ENCODE measurements at places on chromosomes 11 and 22.
A peak's percentile ranks its signal among the peaks of the same experiment; 100 is the strongest.

GRCh38 chr11:32888805-32889204 lies 3.8 kb upstream of the QSER1 start:
- DNase-seq, result peak; percentile 41

DNA sequence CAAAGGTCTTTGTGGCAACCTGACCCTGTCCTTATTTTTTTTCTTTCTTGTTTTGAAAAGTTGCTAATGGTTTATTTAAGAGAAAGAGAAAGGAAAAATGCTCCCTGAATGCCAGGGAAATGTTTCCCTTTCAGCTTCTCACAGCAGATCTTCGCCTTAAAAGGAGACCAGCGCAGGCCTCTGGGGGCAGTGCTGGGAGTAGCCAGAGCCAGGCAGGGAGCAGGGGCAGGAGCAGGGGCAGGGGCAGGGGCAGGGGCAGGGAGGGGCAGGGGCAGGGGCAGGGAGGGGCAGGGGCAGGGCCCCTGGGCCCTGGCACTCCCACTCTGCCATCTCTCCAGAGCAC lies 5.1 kb downstream of the MOB2 start:
- no peak for DNase-seq

- DNase-seq, result no peak
These were observed 388.0 kb downstream of the DYNC2H1 start for GRCh38 chr11:103497268-103497667.

DNA sequence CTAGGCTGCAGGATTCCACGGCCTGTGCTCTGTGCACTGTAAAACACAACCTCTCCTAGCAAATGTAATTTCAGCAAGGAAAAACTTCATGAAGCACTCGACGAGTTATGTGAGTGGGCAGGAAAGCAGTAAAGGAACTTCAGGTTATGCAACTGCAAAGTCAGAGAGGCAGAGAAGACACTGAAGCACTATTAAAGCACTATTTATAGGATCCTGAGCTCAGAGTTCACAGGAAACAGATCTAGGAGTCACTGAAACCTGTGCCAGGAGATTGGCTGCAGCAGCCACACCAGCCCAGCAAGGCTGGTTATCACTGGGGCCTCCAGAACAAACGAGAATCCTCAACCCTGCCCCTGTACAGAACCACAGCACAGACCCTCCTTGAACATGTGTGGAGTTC lies 2.5 kb downstream of the SMIM35 start:
- peak; percentile 5 for DNase-seq

GRCh38 chr11:61083601-61084147 lies 18.6 kb upstream of the CD5 start:
- DNase-seq, result no peak

GRCh38 chr22:19407649-19408606 lies 23.6 kb downstream of the HIRA start:
- peak; percentile 16 for DNase-seq

DNA sequence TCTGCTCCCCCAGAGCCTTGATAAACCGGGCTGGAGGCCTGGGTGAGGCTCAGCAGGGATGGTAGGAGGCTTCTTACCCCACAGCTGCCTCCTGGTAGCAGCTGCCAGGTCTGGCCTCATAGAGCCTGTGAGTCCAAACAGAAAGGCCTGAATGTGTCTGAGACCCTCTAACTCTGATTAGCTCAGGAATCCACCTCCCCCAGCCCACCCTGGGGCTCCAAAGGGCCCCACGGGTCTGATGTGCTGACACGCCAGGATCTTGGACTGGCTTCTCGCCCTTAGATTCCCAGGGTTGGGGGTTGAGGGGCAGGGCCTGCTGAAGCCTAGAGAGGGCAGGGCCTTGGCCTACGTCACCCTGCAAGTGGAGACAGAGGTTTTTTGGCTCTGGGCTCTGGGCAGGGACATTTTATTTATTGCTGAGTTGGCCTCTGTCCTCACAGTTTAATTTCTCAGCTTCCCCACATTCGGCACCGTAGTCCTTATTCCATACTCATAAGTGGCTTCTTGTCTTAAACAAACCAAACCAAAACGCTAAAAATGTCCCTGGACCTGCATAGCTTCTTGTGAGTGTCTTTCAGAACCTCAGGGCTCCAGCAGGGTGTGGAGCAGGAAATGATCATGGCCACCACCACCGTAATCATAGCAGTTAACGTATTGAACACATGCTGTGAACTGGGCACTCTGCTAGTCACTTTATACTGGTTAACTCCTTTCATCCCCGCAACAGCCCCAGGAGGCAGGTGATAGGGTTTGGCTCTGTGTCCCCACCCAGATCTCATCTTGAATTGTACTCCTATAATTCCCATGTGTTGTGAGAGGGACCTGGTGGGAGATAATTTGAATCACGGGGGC lies 25.1 kb downstream of the KIAA1671 start:
- peak; percentile 69 for DNase-seq

DNA sequence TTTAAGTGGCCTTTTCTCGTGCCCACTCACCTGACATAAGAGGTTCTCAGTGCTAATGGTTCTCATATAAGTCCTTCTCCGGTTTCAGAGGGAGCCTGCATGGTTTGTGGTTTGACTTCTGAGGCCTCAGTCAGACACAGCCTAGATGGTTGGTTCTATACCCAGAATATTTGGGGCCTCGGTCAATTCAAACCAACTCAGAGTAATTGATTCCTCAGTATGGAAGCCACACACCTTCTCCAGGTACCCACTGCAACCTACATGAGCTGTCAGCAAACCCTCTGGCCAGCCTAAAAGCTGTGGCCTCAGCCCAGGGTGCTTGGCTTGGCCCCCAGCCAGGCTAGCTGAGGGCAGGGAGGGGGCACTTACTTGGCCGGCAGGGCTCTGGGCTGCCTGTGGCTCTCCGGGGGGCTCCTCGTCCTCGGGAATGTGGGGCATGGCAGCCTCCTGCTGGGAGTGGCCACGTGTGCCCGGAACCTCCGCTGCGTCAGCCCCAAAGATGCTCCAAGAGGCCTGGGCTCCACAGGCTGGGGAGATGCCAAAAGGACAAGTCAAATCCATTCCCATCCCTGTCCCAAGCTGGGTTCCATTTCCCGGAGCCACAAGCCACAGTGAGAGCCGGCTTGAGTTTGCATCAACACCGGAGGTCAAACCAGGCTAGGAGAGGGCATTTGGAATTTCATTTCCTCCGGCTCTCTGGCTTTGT lies 41.7 kb downstream of the IRAG1 start:
- no peak for DNase-seq

- DNase-seq, result peak; percentile 42
These were observed 32.6 kb downstream of the PRDM11 start for GRCh38 chr11:45178890-45179671.

- no peak for DNase-seq
These were observed 419.9 kb downstream of the LRRC4C start for GRCh38 chr11:41039592-41039991.

- DNase-seq, result no peak
These were observed 83.2 kb downstream of the BUD13 start for GRCh38 chr11:116689413-116690127.

- peak; percentile 53 for DNase-seq
These were observed 1.3 kb downstream of the PAFAH1B2 start for GRCh38 chr11:117145393-117145761.

- peak; percentile 7 for DNase-seq
These were observed 86.6 kb downstream of the DGCR2 start for GRCh38 chr22:19035474-19036228.

GRCh38 chr22:44898236-44898635 lies 111.6 kb downstream of the PHF21B start:
- DNase-seq, result no peak

GRCh38 chr11:48005831-48006270 lies 25.5 kb downstream of the PTPRJ start:
- DNase-seq, result no peak

- peak; percentile 67 for DNase-seq
These were observed 1.3 kb downstream of the DENND5A start for GRCh38 chr11:9263840-9264315.

GRCh38 chr11:60193687-60194433 lies 11.0 kb upstream of the MS4A6A start:
- peak; percentile 68 for DNase-seq

DNA sequence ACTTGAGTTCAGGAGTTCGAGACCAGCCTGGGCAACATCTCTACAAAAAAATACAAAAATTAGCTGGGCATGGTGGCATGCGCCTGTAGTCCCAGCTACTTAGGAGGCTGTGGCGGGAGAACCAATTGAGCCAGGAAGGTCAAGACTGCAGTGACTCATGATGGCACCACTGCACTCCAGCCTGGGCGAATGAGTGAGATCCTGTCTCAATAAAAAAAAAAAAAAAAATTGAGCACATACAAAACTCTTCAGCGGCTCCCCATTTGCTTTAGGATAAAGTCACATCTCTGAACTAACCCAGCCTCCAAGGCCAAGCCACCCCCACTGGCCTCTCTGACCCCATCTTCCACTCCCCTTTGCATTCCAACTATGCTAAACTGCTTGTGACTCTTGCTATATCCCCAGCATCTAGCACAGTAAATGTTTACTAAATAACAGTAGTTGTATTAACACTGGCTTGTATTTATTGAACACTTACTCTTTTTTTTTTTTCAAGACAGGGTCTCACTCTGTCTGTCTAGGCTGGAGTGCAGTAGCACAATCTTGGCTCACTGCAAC lies 28.9 kb downstream of the CREB3L1 start:
- DNase-seq, result peak; percentile 48

GRCh38 chr11:102456381-102456780 lies 3.8 kb upstream of the TMEM123 start:
- DNase-seq, result peak; percentile 55

DNA sequence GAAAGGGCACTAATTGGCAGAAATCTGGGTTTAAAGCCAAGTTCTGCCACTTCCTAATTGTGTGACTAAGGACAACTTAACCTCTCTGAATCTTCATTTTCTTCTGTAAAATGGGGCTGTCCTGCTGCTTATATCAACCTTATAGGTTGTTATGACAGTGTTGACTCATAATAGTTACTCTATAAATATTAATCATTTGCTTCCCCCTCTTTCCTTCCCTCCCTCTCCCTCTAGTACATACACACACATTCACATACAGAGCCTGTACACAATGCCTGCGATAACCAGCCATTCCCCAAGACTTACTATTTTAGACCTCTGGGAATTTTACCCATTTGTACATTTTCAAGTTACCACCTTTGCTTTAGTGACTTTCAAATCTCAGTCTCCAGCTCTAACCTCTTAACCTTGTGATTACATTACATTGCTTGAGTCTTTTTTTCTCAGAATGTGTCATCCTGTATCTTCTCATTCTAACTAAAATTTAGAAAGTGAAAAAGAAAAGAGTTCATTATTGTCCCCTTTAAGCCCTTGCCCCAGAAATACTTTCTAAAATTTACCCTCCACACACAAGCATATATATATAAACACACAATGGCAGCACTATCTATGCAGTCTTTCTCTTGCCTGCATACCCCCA lies 31.9 kb downstream of the GDPD4 start:
- peak; percentile 65 for DNase-seq

- peak; percentile 29 for DNase-seq
These were observed 516 bp downstream of the VPS26B start for GRCh38 chr11:134224710-134225664.

DNA sequence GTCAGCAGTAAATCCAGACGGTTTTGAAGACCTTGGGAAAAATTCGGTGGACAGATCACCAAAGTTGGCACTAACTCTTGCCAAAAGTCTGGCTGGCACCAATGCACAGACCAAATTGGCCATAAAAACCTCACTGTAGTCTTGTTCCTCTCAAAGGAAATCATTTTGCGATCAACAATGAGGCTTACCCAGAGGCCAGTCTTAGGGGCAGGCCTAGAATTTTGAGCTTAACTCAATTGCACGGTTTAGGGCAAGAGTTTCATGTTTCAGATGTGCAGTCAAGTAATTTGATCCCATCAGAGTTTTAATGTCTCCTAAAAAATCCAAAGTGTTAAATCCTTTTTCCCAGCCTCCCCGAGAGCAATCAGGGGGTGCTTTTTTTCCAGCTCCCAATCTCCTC lies 19.0 kb downstream of the MPPED2 start:
- DNase-seq, result no peak

DNA sequence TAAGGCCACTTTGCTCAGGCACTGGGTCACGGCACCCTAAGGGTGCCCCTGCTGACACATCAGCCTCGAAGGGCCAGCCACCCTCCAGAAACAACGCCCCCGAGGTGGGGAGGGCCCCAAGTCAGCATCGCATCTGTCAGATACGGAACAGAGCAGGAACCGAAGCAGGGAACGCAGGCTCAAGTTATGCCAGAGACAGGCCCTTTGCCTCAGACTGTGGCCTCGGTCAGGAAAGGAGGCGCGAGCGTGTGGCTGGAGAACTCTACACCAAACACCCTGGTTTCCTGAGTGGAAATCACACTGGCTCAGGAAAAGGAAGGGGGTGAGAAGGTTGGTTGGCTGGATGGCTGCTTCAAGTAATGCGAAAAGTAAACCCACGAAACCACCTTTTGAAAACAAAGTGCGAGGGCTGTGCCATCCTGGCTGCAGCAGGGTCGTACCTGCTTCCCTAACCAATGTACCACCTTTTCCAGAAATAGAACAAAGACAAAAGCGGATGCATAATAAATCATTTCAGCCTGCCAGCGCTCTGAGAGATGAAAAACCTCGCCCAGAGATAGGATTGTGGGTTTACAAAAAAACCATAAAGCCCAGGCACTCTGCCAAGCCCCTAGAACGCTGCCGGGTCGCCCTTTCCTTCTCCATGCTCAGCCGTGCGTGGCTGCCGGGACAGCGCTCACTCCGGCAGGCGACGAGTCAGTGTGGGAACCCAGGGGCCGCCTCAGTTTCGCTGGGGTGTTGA lies 38.6 kb downstream of the TRMU start:
- no peak for DNase-seq

- DNase-seq, result no peak
These were observed 10.6 kb downstream of the EIF3M start for GRCh38 chr11:32594272-32594671.

DNA sequence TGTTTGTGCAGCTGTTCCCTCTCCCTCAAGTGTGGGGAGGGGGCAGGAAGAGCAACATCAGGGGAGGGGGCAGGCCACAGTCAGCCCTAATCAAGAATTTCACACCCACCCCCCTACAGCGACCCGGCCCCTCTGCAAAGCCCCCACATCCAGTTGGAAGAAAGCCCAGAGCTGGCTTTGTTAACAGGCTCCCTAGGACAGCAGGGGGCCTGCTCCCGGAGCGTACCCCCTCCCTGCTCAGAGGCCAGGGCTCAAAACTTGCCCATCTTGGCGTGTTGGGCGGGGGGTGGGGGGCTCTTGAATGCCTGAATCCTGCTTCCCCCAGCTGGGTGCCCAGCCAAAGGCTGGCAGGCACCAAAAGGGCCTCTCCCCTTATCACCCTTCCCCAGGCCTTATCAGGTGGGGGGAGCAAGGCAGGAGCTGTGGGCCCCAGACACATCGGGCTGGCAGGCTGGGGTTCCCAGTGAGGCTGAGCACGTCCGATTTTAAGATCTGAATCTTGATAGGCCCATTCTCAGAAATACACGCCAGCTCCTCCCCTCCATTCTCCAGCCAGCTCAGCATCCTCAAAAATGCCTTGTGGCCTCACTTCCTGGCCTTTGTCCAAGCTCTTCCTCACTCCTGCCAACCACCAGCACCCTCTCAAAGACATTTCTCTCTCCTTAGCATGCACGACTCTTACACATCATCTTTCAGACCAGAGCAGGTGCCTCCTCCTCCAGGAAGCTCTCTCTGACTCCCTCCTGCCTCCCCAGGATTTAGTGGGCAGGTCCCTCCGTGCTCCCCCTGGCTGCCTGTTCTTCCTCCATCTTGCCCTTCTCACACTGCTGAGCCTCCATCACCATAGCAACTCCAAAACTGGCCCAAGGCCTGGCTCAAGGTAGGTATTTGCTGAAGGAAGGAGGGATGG lies 384.8 kb downstream of the MN1 start:
- DNase-seq, result peak; percentile 93
